NCI-H460 (cell line): ENCODE measurements at places on chromosomes 5 and 9. TPM values are rescaled to one million over a fixed set of nuclear protein-coding genes. Genes with fewer than 3 reads are reported as not detected.

OGN gene
- total RNA-seq: not detected in 2 replicates

PLAC8L1 gene
- not detected in 2 replicates for total RNA-seq

MYMK gene
- not detected in 2 replicates for total RNA-seq

- DNase-seq: no peak
These were observed 12.7 kb downstream of the IRF1 start for GRCh38 chr5:132477784-132478365.

DNA sequence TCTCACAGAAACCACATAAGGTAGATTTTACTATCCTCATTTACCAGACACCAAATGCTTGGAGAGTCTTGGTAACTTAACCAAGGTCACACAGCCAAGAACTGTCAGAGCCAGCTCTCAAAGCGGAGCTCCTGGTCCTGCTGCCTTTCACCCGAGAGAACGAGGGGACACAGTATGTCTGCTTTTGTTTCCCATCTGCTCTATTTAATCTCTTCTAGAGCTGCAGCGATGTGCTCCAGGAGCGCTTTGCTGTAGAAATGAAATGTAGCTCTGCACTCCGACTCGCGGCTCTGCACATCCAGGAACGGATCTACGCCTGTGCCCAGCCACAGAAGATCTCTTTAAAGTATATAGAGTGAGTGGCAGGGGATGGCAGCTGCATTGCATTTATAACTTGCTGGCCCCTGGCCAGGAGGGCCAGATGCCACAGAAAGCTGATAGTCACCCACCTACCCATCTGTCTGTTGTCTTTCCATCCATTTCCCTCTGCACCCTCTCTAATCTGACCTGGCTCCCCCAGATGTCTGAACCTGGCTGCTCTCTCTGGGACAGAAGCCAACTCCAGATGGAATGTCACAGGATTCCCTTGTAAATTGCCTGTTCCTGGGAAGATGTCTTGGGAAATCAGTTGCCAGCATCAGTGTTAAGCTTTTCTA lies 21.4 kb upstream of the TRMT10B start:
- no peak for DNase-seq

- DNase-seq: no peak
These were observed 220.8 kb downstream of the PRR16 start for GRCh38 chr5:120684749-120685415.

DNA sequence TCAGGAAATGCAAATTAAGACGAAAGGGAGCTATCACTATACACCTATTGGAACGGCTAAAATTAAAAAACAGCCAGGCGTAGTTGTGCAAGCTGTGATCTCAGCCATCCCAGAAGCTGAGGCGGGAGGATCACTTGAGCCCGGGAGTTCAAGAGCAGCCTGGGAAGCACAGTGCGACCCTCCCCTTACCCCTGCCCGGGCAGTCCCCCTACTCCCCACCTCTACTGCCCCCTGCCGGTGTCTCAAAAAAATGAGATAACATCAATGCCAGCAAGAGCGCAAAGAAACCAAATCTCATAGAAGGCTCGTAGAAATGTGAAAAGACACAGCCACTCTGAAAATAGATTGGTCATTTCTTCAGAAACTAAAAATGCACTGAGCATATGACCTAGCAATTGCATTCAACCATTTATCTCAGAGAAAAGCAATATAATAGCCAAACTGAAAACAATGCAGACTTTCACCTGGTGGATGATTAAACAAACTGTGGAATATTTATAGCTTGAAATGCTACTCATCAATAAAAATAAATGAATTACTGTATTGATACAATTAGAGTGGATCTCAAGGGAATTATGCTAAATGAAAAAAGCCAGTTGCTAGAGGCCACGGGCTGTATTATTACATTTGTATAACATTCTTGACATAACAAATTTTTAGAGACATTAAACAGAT lies 20.6 kb downstream of the OR2V2 start:
- DNase-seq: no peak

DNA sequence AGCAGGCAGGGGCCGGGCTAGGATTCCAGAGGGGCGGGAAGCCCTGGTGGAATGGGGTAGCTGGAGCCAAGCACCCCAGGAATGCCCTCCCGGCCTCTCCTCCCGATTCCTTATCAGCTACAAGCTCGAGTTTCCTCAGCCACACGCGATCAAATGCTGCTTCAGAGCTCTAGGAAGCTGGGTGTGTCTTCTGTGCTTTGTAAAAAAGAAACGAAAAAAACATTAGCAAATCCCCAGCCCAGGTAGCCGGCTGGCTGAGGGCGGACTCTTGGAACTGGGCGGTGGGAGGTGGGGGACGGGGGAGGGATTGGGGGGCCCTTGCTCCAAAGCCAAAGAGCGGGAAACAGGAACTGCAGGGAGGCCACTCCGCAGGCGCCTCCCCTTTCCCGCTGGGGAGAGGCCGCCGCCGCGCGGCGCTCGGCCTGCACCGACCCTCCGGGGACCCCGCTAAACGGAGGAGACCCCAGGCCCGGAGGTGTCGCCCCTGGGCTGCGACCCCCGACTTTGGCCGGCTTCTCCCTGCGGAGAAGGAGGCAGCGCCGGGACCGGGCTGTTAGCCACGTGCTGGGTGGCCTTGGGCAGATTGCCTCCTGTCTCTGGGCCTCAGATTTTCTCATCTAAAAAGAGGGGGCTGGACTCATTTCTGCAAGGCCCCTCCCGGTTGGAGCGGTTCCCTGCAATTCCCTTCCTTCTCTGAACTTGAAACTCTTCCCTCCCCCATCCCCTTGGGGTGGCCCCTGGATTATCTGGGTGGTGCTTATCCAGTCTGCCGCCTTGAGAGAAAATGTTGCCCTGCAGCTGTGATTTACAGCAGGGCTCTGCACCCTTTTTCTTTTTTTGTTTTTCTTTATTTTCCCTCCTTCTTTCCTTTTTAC lies 40.9 kb upstream of the FABP6 start:
- DNase-seq: no peak

GRCh38 chr5:73405691-73406090 lies 42.9 kb downstream of the FOXD1 start:
- no peak for DNase-seq

GRCh38 chr9:93107825-93108161 lies 11.8 kb downstream of the CARD19 start:
- no peak for DNase-seq

GRCh38 chr9:124133727-124134126 lies 122.2 kb downstream of the LHX2 start:
- peak; percentile 37 for DNase-seq
